ENCODE measurements at places on chromosomes 16 and 17.

DNA sequence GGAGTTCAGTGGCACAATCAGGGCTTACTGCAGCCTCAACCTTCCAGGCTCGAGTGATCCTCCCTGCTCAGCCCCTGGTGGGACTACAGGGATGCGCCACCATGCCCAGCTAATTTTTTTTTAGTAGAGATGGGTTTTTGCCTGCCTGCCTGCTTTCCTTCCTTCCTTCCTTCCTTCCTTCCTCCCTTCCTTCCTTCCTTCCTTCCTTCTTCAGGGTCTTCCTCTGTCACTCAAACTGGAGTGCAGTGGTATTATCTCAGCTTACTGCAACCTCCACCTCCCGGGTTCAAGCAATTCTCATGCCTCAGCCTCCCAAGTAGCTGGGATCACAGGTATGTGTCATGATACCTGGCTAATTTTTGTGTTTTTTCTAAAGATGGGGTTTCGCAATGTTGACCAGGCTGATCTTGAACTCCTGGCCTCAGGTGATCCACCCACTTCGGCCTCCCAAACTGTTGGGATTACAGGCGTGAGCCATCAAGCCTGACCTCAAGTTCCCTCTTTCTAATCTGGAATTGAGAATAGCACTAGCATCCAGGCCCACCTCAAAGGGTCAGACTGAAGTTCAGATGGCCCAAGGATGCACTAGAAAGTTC, 45.3 kb downstream of the PRAC1 start:
- no peak for DNase-seq

GRCh38 chr16:4936991-4937781, at the start of gene PPL:
TSS of gene PPL (minus strand) at chr16:4937148. CDS start at chr16:4937045, 103 bp downstream.
- no peak for DNase-seq

- no peak for DNase-seq
These were observed 79.1 kb downstream of the C17orf67 start for GRCh38 chr17:56754523-56755208.

DNA sequence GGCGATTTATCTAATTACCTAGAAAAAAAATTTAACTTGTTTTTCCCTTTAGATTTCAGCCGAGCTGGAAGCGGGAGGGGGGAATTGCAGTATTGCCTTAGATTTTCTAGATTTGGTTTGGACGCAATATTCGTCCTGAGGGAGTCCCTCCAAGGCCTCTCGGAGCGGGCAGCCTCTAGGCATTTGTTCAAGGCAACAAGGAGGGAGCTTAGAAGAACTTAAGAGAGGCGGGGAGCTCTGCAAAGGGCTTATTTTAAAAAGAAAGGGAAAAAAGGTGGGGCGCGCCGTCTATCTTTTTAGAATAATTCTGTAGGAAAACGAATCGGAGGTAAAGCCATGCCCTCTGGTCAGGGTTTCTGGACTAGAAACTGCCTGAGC, 407 bp upstream of the TMEM94 start:
- no peak for DNase-seq

- no peak for DNase-seq
These were observed 23.1 kb downstream of the DBNDD1 start for GRCh38 chr16:89996178-89996489.

- DNase-seq, result no peak
These were observed 74.4 kb downstream of the PCTP start for GRCh38 chr17:55825213-55825612.

- no peak for DNase-seq
These were observed 12.9 kb downstream of the PLK1 start for GRCh38 chr16:23691483-23692189.

DNA sequence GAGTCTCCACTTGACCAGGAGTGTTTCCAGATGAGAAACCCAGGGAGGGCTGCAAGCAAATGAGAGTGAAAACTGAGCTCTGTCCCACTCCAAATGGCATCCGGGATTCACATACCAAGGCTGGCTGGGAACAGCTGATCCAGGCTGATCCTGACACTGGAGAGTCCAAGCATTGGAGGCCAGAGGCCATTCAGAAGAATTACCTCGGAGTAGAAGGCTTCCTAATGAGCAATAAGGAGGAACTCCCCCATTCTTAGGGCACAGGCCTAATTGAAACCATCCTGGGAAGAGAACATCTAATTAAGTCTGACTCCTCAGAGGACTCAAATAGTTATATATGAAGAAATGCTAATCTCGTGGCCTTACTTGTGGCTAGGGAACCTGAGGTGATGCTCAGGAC, 142.8 kb downstream of the PRKCA start:
- no peak for DNase-seq

GRCh38 chr16:80570106-80570478, 29.3 kb downstream of the DYNLRB2 start:
- no peak for DNase-seq

DNA sequence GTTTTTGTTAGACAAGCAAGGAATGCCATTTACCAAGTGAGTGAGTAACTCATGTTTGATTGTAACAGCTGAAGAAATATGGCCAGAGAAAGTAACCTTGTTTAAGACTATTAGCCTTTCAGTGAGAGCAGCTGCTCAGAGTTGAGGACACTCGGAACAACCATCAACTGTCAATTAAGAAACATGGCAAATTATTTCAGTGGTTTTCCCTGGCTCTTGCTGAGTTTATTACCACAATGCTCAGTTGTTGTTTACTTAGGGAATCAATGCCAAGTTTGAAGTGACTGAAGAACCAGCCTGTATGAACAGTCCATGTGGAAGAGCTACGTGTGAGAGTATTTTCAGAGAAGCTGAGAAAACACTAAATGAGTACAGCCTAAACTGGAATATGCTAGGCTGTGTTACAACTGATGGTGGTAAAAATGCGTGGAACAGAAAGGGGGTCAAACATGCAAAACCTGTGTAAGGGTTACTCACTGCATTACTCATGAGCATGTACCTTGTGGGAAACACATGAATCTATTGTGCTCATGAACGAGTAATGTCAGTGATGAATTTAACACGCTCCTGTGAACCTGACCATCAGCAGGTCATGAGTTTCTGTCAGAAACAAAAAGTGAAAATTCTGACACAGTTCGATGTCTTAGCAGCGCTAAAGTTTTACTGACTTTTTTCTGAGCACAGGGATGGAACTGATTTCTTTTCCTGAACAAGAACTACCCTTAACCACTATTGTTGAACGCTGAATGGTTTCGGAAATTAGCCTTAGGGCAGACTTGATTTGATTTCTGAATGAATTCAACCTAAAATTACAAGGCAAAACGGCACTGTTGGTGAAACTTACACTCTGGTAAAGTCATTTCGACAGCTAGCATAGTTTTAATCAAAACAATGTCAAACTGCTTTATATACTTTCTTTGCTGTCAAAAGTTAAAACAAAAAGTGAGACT, 33.5 kb downstream of the GNA13 start:
- no peak for DNase-seq

DNA sequence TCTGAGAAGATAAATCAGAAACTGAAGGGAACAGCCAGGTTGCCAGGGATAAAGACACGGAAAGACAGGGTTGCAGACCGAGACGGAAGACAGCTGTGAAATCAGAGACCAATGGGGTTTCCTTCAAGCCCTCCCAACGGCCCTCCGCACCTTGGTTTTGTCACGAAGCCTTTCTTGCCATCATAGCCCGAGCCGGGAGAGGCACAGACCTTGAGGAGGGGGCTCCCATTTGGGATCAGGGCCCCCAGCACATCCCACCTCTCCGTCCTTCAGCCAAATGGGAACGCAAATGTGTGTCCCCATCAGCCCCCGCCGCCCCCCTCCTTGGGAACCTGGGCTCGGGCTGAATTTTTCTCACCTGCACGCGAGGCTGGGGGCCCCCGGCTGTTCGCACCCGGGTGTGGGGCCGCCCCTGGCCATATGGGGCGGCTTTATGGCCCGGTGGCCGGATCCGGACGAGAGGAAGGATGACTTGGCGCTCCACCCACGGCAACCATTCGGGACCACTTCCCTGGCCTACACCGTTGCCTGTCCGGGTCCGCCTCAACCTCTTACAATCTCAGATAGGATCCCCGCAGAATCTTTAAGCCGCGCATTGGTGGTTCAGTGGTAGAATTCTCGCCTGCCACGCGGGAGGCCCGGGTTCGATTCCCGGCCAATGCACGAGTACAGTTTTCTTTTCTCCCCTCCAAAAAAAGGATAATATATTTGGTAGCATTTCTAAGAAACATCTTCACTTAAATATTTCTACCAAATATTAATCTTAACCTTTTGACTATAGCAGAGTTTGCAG, 1.4 kb upstream of the HES7 start:
- no peak for DNase-seq

GRCh38 chr17:4533523-4534504, 21.4 kb downstream of the MYBBP1A start:
- DNase-seq, result no peak

- DNase-seq, result no peak
These were observed 61.4 kb downstream of the AMFR start for GRCh38 chr16:56363781-56364565.

GRCh38 chr17:50866950-50867362, 802 bp upstream of the TOB1 start:
- no peak for DNase-seq

- DNase-seq, result no peak
These were observed 60.4 kb upstream of the GNG13 start for GRCh38 chr16:860891-861290.

DNA sequence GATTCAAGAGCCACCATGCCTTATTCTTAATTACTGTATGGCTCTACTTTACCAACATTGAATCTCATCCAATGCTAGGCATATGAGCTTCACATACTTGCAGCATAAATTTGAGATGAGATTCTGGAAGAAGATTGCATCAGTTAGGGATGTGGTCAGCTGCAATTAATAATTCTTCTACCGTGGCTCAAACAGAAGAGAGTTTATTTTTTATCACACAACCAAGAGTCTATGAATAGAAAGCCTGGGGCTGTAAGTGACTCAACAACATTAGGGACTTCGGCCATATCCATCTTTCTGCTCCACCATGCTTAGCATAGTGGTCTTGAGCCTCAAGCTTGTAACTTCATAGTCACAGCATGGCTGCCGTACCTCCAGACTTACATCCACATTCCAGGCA, 179.4 kb upstream of the IRX6 start:
- no peak for DNase-seq

DNA sequence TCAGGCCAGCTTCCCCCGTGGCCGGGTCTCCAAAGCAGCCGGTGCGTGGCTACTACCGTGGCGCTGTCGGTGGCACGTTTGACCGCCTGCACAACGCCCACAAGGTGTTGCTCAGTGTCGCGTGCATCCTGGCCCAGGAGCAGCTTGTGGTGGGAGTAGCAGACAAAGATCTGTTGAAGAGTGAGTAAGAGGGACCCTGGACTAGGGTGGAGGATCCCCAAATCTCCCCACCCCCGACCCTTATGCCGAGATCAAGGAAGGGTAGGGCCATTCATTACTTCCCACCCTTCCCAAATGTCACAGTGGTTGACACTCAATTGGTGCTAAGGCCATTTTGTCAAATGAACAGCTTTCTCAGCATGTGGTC, 1.2 kb downstream of the COASY start:
- no peak for DNase-seq
